ENCODE measurements at places on chromosomes 2 and 18.

DNA sequence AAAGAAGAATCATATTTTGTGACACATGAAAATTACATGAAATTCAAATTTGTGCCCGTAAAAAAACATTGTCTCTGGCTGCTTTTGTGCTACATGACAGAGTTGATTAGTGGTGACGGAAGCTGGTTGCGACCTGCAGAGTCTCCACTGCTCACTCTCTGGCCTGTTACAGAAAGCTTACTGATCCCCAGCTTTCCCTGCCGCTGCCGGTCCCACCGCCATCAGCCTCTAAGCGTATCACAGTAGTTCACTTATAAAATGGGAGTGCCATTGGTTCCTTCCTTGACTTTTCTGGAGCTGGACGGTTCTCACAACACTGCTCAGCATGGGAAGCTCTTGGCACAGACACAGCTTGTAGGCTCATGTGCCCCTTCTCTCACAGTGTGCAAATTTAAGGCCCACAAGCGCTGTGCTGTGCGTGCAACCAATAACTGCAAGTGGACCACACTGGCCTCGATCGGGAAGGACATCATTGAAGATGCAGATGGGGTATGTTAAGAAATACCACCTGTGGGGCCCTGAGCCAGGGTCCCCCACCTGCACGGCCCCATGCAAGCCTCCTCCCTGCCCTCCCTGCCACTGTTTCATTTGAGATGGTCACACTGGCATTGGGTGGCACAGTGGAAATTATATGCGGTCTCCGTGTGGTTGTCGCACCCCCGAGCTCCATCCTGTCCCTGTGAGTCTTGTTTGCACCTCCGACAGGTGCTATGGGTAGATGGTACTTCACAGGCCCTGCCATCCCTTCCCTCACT is 81.3 kb downstream of the DGKD start:
- DNase-seq = no peak

DNA sequence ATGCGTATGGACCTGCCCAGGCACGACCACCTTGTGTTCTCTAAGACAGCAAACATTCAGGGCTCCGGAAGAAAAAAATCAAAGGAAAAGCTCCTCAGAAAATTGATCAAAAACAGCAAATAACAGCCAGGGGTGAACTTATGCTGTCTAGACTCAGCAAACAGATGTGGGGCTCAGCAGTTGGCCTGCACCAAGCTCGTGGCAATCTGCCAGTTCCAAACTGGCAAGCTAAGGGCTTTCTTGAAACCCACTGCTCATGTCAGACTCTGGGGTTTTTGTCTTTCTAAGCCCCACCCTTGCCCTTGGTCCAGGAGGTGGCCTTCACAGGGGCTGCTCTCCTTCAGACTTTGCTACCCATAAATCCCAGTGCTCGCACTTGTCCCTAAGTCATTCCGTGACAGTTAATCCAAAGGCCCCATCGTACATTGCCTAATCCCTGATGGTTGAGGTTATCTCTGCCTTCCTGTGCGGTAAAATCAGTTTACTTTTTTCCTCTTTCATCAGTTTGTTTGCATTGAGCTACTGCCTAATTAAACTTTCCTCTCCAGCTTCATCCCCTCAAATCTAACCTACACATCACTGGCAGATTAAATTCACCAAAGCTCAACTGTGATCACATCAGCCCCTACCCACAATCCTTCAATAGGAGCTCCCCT is 408.0 kb downstream of the LRATD1 start:
- no peak for DNase-seq

DNA sequence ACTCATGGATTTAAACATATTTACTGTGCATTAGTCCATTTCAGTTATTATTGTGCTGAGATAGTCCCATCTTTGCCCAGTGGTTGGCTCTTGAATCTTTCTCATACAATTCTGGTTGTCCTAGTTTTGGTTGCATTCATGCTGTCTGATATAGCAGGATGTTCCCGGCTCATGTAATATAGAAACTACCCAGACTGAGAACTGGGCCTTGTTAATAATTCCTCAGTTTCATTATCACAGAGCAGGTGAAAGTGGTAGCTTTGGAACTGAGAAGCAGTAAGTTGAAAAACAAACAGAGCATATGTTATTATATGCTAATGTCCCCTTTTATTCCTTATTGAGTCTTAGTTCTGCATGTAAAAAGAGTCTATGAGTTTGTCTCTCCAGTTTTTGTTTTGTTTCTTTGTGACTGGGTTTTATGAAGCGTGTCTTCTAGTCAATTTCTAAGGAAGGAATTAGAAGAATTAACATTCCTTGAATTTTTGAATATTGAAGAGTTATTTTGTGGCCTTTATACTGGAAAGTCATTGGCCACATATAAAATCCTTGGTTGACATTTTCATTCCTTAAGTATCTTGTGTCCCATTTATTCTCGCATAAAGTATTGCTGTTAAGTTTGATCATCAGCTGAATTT is 43.3 kb downstream of the EIF5B start:
- DNase-seq = no peak

DNA sequence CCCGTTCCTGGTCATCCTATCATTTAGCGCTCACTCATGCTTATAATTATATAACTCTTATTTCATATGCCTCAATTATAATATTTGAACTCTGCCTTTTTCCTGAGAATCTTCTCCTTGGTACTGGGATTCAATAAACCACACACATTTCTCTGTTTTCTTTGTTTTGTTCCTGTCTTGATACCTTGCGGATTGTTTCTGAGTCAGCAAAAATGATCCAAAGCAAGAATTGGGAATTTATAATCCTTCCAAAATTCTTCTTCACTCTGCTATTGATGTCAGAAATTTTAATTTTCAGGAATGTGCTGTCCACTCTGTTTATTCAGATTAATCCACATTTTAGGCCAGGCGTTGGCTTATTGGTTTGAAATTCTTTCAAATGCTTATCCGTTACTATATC is 886.0 kb downstream of the SUCLG1 start:
- DNase-seq = no peak

DNA sequence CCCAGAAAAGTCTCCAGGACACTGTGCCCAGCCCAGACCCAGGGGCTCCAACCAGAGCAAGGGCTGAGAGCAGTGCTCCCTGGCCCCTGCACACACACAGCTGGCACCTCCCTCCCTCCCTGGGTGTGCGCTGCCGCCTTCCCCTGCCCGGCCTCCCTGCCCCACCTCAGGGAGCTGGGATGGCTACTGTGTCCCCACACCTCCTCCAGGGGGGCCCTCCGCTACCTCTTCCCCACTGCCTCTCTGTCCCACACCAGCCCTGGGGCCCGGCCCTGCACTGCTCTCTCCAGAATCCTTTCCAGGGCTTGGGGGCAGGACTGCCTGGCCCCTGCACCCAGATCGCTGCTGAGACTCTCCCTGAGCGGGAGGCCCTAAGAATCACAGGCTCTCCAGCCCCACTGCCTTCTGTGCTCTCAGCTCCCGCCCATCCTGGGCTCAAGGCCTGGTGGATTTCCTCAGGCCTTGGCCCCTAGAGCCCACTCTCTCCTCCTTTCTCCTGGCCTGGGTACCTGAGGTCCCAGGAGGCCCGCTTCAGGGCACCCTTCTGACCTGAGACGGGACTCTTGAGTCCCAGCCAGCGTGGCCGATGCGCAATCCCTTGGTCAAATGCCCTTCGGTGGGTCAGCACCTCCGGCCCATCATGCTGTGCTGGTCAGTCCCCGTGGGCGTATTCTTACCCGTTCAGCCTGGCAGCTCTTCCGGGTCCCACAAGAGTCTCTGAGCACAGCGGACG is 276.8 kb upstream of the HDAC4 start:
- no peak for DNase-seq
